ENCODE measurements at places on chromosomes 1 and 21.
A peak's percentile ranks its signal among the peaks of the same experiment; 100 is the strongest.

DNA sequence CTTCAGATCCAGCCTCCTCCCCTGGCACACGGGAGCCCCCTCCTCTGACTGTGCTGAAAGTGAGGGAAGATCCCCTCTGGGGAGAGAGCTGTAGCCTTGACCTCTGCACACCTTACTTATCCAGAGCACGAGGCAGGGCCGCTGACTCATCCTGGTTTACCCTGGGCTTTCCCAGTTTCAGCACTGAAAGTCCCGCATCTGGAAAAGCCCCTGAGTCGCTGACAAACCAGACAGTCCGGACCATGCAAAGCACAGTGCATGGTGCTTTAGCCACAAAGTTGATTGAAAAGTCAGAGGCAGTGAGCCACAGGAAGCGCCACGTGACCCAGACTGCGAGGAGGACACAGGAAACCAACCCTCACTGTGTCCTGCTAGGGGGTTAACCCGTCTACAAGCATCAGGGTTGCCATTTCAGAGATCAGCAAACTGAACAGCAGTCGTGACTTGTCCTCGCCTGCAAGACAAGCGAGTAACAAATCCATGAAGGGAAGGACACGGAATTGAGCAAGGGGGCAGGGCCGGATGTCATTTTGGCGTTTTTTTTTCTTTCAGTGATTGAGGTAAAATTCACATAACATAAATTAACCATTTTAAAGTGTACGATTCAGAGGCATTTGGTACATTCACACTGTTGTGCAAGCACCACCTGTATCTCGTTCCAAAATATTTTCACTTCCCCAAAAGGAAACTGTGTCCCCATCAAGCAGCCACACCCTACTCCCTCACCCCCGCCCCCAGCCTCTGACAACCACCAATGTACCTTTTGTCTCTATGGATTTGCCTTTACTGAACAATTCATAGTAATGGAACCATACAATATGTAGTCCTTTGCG lies 19.9 kb upstream of the IFNGR2 start:
- no peak for DNase-seq

GRCh38 chr1:13916530-13916929 lies 216.5 kb downstream of the PRDM2 start:
- DNase-seq, result no peak

GRCh38 chr1:19664453-19665185 lies at the start of gene HTR6:
Gene HTR6 (plus strand): TSS chr1:19664875. CDS start chr1:19665754, 879 bp downstream.
- no peak for DNase-seq

- no peak for DNase-seq
Measured at GRCh38 chr1:237281481-237281880, 239.5 kb downstream of the RYR2 start.

GRCh38 chr1:54464477-54465146 lies 58.4 kb upstream of the SSBP3 start:
- DNase-seq, result peak; percentile 32

- DNase-seq, result no peak
Measured at GRCh38 chr1:197366996-197367395, 98.9 kb downstream of the CRB1 start.
